Hippocampal formation (tissue), 2 donors: ENCODE measurements at places on chromosomes 7 and 10.

GRCh38 chr7:134900166-134900982 lies 85.9 kb upstream of the AGBL3 start:
- no peak for DNase-seq

- DNase-seq, result no peak
Observed at GRCh38 chr7:40674316-40674715, 539.5 kb downstream of the SUGCT start.

DNA sequence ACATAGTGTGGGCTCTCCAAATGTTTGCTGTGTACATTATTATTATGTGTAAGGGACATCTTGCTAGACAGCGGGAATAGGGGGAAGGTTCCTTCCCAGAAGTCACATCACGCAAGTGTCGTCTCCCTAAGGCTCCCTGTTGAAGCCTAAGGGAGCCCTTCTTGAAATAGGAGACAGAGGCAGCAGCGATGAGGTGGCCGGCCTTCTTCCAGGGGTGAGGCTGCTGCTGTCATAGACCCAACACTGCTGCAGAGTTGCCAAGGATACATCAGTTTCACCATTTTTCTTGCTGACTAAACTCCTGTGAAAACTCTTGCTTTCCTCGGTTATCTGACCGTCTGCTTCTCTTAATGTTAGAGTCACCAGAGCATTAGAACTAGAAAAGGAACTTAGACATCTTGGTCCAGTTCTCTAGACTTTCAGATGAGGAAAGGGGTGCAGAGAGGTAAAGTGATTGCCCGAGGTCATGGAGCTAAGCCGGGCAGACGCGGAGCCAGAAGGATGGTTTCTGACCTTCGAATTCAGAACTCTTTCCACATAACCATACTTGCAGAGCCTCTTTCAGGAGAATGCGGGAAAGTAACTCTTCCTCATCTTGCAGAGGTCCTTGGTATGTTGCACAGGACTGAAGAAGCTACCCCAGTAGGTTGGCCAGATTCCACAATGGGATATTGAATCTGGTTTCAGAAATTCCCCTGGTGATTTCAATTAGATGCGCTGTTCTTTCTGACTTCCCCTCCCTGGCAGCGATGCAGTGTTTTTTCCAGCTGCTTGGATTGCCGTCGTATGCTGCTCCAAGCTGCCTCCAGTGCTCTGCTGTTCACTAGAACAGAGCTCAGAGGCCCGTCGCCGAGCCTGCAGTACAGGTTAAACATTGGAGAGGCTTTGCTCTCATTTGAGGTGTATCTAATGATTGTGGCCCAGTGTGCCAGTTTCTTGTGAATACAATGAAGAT lies 217.1 kb downstream of the CAMK1D start:
- no peak for DNase-seq

GRCh38 chr7:520503-521161 lies 986 bp upstream of the PDGFA start:
- DNase-seq, result no peak
